H4 (cell line): ENCODE measurements at places on chromosomes 16 and 17. TPM values are rescaled to one million over a fixed set of nuclear protein-coding genes. Genes with fewer than 3 reads are reported as not detected.

DNA sequence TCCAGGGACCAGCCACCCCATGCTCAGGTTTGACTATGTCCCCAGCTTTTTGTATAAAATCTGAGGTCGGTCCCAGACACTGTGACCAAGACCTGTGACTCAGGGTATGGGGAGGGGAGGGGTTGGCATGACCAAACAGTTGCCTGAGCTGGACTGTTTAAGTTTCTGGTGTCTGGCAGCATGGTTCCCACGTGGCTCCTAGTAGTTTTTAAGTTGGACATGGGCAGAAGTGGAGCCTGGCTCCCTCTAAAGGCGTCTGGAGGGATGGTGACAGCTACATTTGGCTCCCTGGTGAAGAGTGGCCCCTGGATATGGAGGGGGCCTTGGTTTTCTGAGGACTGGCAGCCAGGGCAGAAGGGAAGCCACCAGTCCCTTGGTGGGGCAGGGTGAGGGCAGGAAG, 7.9 kb downstream of the SMCR8 start:
- no peak for DNase-seq

RABEP1 gene
- total RNA-seq, result 11.3 and 22.6 TPM in 2 replicates

HS3ST6 gene
- total RNA-seq, result not detected in 2 replicates

CORO1A gene
- total RNA-seq, result 7.3 and 7.9 TPM in 2 replicates

ZNF768 gene
- 22.7 and 29.2 TPM in 2 replicates for total RNA-seq
